Stimulated activated CD4-positive, alpha-beta T cell treated with anti-CD3 and anti-CD28 coated beads, TNF-alpha, amount 100 ng/mL, for 1 hour (primary cell): ENCODE measurements at places on chromosomes 3 and 15.

GRCh38 chr3:88595026-88595425 is 445.3 kb downstream of the C3orf38 start:
- no peak for DNase-seq

- no peak for DNase-seq
These were observed 249.9 kb downstream of the ROBO1 start for GRCh38 chr3:79517766-79518413.

- no peak for DNase-seq
These were observed 32.0 kb upstream of the CASR start for GRCh38 chr3:122151480-122151879.

- DNase-seq = no peak
These were observed 17.8 kb downstream of the SNRK start for GRCh38 chr3:43304126-43304525.

DNA sequence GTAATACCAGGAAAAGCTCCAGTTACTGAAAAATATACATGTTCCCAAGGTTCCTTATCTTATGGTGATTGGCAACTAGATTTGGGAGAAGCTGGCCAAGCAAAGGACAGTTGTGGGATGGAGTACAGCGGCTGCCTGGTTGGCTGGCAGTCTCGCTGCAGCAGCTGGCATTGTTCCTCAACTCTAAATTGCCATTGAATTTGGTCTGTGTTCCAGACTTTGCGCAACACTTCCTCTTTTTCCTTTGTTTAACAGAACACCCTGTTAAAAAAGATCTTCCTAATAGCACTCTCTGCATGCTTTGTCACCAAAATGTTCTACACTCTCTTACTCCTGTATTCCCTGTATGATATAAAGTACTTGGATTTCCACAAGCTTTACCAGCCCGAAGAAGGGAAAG is 420.6 kb upstream of the RBMS3 start:
- no peak for DNase-seq

GRCh38 chr3:39254806-39255449 is 24.9 kb downstream of the CX3CR1 start:
- no peak for DNase-seq

GRCh38 chr15:78389322-78389721 is 48.7 kb upstream of the IREB2 start:
- no peak for DNase-seq

DNA sequence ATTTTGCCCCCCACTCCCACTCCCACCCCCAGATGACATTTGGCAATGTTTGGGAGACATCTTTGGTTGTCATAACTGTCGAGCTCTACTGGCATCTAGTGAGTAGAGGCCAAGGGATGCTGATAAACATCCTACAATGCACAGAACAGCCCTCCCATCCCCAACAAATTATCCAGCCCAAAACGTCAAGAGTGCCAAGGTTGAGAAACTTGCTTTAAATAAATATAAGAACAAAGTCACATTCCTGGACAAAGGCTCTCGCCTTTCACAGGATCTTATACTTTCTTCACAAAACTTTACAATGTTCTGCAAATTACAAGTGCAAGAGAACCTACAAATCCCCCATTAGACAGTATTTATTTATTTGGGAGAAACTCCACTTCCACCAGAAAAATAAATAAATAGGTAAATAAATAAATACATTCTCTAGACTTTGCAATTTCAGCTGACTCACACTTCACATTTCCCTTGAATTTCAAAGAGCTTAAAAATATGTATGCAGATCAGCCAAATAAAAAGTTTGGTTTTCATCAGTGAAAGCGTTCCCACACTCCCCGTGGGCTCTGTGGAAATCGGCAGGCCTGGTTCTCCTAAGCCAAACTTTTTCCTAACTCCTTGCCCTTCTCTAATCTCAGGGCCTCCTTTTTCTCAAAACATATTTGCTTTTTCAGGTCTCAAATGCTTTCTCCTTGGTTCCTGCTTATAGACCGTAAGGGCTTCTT is 12.7 kb upstream of the CPA3 start:
- DNase-seq = no peak

- no peak for DNase-seq
These were observed 188.2 kb downstream of the MEGF11 start for GRCh38 chr15:66065325-66065724.

DNA sequence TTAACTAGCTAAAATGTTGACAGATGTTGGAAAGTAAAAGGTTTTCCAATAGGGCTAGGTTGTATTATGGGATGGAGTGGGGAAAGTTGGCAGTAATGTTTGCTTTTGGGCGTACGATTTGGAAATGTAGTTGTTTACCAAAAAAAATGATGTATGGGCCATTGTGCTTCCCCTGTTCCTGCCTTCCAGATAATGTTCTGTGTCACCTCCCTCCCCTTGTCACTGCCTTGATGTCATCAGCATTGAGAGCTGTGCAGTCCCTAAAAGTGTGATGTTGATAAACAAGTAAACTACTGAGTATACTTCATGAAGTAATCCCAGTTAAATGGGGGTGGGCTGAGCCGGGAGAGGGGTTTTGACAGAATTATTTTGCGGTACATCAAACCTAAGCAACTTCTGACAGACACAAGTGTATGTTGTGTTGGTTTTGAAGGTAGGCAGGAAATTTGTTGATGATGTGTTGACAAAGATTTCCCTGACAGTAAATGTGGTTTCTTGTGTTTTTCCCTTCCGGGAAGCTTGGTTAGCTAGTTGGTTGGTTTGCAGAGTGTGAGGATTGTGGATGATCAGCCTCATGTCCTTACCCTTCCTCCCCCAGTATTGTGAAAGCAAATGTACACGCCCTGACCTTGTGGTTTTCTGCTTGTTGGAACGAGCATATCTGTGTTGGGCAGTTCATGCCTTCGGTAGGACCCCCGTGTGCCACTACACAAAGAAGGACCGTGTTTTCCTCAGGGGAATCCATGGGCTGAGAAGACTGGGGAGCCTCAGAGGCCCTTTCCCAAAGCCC is 87.3 kb downstream of the PGPEP1L start:
- DNase-seq = no peak

- no peak for DNase-seq
These were observed 119.9 kb upstream of the TJP1 start for GRCh38 chr15:29942143-29942542.

- no peak for DNase-seq
These were observed 20.9 kb downstream of the OSBPL10 start for GRCh38 chr3:31959951-31960792.

- no peak for DNase-seq
These were observed 1061.2 kb downstream of the FHIT start for GRCh38 chr3:60190073-60190472.

DNA sequence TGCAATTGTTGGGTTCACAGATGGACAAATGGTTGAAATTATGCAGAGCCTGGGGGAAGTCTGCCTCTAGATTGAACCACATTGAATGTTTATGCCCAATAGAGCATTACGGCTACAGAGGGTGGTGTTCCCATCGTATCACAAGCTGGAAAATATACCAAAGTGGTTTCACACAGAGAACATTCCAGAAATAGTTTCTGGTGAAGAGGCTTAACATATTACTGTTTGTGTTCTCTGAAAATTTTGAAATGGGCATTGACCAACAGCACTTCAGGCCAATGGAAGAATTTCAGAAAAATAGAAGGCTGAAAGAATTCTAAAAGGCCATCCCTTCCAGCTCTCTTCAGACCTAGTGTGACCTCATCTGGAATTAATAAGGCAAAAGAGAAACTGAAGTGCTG is 203.9 kb downstream of the NEK10 start:
- no peak for DNase-seq

GRCh38 chr3:44511238-44511566 is 33.7 kb upstream of the ZNF445 start:
- DNase-seq = no peak

DNA sequence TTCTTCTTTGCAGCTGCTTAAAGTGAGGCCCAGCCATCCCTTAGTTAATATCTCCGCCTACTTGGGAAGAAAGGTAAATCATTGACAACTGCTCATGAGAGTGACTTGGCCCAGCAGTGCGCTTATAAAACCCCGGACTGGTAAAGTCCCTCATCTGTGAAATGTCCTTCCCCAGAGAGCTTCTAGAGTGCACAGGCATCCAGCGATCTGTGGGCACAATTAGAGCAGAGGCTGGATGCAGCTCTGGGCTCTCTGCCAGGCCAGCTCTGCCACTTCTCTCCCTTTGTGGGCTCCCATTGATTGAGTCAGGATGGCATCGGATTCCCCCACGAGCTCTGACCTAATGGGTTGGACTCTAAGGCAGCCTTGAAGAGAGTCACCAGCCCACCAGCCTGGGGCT is 219.0 kb upstream of the LINGO1 start:
- no peak for DNase-seq

GRCh38 chr15:89459271-89460038 is 36.9 kb downstream of the RHCG start:
- no peak for DNase-seq

- no peak for DNase-seq
These were observed 34.5 kb downstream of the ESYT3 start for GRCh38 chr3:138468886-138469285.

GRCh38 chr3:37214076-37214475 is 39.7 kb upstream of the LRRFIP2 start:
- DNase-seq = no peak

DNA sequence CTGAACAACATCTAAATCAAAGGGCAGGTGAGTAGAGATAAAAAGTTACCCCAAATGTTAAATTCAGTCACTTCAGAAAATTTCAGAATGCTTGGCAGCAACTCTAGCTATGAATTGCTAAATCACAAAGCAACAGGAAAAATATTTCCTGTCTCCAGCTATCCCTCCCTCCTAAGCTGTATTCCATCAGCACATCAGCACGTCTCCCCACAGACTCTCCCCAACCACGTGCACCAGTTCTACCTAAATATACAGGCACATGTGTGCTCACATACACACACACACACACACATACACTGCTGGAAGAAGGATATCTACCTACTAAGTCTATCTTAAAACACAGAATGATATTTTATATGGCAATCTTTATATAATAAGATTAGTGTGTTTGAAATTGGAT is 177.1 kb upstream of the ARHGEF26 start:
- no peak for DNase-seq

DNA sequence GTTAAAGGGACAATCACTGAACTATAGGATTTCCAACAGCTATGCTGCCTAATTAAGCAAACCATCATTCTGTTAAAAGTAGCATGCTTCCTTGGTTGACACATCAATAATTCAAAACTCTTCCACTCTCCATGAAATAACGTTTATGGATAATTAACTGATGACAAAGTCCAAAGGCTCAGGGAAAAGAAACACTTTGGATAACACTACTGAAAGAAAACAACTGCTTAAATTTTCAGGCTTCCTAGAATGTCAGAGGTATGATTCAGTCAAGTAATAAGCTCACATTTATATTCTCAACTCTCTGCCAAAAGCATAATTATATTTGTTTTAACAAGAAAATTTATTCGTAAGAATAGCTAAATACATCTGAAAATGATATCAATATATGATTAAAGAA is 49.6 kb downstream of the WDR72 start:
- no peak for DNase-seq

GRCh38 chr3:119481079-119481478 is 12.3 kb downstream of the POGLUT1 start:
- no peak for DNase-seq

DNA sequence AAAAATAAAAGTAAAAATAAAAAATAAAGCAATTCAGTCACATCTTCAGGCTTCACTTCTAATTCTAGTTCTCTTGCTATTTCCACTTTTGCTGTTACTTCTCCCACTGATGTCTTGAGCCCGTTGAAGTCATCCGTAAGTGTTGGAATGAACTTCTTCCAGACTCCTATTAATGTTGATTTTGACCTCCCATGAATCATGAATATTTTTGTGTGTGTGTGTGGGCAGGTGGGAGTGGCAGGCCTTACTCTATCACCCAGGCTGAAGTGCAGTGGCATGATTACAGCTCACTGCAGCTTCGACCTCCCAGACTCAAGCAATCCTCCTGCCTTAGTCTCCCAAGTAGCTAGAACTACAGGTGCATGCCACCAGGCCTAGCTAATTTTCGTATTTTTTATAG is 10.7 kb downstream of the USP4 start:
- DNase-seq = no peak

DNA sequence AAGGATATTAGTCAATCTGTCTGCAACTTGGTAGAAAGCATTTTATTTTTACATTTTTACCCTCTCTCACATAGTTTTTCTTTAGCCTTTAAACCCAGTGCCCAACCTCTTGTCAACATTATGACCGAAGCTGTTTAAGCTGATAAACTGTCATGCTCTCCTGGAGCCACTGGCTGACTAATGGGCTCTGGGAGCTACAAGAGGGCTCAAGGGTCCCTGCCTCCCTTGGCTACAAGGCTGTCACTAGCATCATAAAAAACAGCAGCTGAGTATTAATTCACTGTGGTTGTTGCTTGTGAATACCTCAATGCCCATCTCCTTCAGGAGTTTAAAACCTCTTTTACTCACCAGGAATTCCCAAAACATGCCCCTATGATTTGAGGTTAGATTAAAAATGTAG is 237.9 kb downstream of the ZMAT3 start:
- no peak for DNase-seq

- DNase-seq = no peak
These were observed 116.4 kb upstream of the GOLGA6L6 start for GRCh38 chr15:20658024-20658423.

GRCh38 chr3:188589071-188589470 is 435.1 kb downstream of the LPP start:
- DNase-seq = no peak

DNA sequence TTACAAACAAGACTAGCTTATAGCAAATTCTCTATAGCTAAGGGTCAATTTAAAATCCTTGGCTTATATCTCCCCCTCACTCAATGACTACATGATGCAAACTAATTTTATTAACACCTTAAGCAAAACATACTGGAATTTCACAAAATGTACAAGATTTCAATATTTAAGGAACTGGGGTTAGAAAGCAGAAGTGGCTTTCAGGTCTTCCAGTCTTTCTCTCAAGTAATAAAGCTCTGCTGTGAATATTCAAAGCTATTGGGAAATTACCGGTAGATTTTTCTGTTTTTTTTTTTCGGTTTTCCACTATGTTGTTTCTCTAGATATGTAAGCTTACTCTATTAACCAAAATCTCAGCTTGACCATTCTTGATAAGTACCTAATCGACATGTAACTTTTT is 3.9 kb downstream of the EPM2AIP1 start:
- DNase-seq = no peak

- DNase-seq = no peak
These were observed 9.0 kb upstream of the ANXA2 start for GRCh38 chr15:60406513-60407414.

DNA sequence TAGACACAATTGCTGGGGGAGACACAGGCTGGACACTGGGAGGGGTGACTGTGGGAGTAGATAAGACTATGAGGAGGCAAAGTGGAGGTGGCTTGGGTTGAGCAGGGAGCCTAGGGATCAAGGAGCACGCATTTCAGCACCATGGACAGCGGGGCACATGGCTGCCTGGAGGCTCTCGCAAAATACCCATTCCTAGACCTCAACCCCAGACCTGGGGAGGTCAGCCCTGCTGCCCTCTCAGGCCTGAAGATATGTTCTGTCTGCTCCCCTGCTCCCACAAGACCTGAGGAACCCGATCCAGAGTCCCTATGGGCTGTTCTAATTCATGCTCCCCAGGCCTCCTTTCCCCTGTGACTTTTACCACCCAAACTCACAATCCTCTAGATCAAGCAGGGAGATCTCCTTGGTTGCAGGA is 16.0 kb upstream of the CPEB1 start:
- no peak for DNase-seq
